ENCODE measurements at places on chromosomes 11 and 22. TPM values are rescaled to one million over a fixed set of nuclear protein-coding genes. Genes with fewer than 3 reads are reported as not detected.

Gene NKAPD1
- 8.6 TPM for polyA plus RNA-seq

DNA sequence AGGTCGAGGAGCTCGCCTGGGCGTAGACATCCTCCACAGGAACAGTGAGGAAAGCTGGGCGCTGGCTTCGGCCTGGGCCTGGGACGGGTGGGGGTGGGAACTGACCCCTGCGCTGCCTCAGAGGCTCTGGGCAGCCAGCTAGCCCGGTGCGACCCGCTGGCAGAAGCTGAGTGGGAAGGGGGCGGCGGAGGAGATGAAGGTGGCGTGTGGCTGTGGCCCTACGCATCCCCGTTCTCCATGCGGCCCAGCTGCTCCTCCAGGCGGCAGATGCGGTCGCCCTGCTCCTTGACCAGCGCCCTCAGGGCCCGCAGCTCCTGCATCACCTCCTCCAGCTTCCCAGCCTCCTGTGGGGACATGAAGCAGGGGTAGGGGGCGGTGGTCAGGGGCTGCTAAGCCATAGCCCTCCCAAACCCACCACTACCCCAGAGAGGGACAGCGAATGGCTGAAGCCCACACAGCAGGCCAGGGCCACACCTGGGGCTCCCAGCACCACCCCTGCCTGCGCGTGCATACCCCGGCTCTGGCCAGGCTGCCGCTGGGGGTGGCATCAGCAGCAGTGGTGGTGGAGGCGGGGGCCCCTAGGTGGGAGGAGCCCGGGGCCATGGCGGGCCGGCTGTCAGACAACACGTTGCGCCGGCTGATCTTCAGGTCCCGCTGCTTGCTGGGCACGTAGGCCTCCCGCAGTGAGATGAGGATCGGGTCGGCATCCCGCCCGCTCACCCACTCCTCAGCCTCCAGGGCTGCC lies 848 bp upstream of the PTPRCAP start:
- no peak for DNase-seq

- no peak for DNase-seq
Observed at GRCh38 chr22:22245935-22246525, 1.4 kb downstream of the VPREB1 start.

Gene SLC22A6
- not detected for polyA plus RNA-seq

GRCh38 chr22:44024288-44024921 lies at the start of gene PARVB:
Gene PARVB, plus strand, starts transcription at chr22:44024302. Its CDS starts 38 bp downstream, at chr22:44024340.
- DNase-seq, result no peak

Gene CYP2R1
- 14.0 TPM for polyA plus RNA-seq

Gene ART1
- polyA plus RNA-seq, result not detected

Gene SPINDOC
- polyA plus RNA-seq, result 24.4 TPM

- DNase-seq, result no peak
Observed at GRCh38 chr11:60281485-60281884, 1.0 kb downstream of the MS4A4A start.

Gene CSRP3
- not detected for polyA plus RNA-seq

DNA sequence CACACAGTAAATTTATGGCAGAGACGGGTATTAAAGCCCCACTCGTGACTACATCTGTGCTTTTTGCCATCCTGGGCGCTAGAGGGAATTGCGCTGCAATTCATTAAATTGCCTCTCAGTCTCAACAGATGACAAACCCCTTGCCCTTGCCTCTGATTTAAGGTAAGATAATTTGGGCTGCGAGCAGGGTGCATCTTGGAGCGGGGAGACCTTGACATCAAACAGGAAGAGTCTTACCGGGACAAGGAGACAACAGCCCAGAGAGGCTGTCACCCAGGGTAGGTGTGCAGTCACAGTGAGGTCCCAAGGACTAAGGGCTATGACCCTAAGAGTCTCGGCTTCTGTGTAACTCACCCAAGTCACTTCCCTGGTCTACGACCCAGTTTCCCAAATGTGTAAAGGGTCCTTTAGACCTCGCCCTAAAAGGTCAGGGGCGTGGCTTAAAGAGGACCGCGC lies 449 bp upstream of the TOM1 start:
- DNase-seq, result no peak

Gene RAB38
- polyA plus RNA-seq, result 6.9 TPM

Gene C11orf68
- polyA plus RNA-seq, result 49.8 TPM
